Dermis blood vessel endothelial cell (primary cell): ENCODE measurements at places on chromosomes 1 and 21. TPM values are rescaled to one million over a fixed set of nuclear protein-coding genes. Genes with fewer than 3 reads are reported as not detected.
A peak's percentile ranks its signal among the peaks of the same experiment; 100 is the strongest.

The KIRREL1 gene
- total RNA-seq: 28.2 and 35.4 TPM in 2 replicates

The CPLANE2 gene
- 9.5 and 10.3 TPM in 2 replicates for total RNA-seq

The KCNA2 gene
- total RNA-seq: not detected in 2 replicates

The LAPTM5 gene
- 23.1 and 39.9 TPM in 2 replicates for total RNA-seq

The HPCA gene
- 0.05 TPM in 1 of 2 replicates, not detected in the other for total RNA-seq

The ELF3 gene
- 0.14 and 0.68 TPM in 2 replicates for total RNA-seq

GRCh38 chr1:221794079-221794670, 52.3 kb upstream of the DUSP10 start:
- DNase-seq: no peak

GRCh38 chr1:112165375-112165774, 175.9 kb upstream of the KCND3 start:
- no peak for DNase-seq

- no peak for DNase-seq
Measured at GRCh38 chr1:48561444-48561843, 89.4 kb upstream of the SPATA6 start.

GRCh38 chr1:153848805-153849204, 73.6 kb downstream of the SLC27A3 start:
- DNase-seq: no peak

DNA sequence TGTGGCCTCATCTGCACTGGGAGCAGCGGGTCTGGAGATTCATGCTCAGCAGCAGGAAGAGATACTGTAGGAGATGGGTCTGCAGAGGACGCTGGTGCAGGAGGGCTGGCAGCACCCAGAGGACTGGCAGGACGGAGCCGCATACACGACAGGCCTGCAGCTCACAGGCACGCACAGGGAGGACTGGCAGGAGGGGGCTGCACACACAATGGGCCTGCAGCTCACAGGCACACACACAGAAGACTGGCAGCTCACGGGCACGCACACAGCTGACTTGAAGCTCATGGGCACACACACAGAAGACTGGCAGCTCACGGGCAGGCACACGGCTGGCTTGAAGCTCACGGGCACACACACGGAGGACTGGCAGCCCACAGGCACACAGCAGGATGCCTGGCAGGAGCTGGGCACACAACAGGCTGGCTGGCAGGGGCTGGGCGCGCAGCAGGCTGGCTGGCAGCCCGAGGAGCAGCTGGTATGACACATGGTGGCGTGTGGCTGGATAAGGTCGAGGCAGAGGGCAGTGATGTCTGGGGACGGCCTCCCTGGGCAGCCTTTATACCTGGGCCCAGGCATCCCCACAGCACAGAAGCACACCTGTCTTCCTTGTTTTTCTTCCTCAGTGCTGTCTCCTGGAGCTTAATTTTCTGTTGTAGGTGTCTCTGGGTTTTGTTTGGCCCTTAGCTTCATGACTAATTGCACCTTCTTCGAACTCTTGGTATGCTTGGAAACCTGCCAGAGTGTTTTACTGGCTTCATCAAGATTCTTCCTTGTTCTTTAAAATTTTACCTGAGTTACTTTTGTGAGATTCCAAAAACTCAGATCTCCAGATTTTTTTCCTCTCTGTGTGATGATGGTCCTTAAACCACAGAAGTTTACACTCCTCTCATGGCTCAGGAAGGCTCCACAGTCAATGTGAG, at the start of gene KRTAP12-2:
KRTAP12-2 (minus strand) TSS at position 527 of the 920 bp plus-strand sequence; CDS start at position 486, 41 bp downstream.
- no peak for DNase-seq

DNA sequence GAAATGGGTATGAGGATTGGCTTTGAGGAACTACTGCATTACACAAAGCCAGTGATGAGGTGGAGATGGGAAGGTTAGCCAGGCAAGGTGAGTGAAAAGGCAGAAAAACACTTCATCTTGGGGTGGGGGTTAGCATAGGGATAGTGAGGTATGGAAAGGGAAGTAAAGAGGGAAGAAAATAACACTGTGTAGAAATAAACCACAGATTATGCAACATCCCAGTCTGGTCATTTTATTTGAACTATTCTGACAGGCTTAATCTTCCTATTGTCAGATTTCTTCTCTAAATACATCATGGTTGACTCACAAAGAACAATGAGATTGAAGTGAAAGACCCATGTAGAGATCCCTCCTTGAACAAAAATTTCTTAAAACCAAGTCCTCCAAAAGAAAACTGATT, 640.2 kb downstream of the PTPRC start:
- DNase-seq: no peak

- DNase-seq: no peak
Measured at GRCh38 chr1:48678710-48679505, 97.8 kb downstream of the BEND5 start.

GRCh38 chr1:44663417-44663816, 10.9 kb downstream of the TMEM53 start:
- DNase-seq: no peak

DNA sequence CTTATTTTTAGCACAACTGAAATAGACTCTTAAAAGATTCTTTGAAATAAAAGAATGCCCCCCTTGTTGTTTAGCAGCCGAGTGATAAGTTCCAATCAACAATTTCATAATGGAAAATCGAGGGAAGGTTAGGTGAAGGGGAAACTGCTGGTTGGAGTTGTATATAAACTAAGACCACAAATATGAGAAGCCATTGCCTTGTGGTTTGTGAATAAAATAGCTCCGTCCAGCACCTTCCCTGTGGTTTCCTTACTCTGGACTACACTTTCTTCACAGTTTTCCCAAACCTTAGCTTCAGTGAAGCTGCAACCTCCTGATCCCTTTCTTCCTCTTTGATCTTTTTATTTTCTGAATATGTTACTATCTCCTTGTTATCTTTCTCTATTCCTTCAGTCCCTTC, 6.7 kb upstream of the RAB3GAP2 start:
- no peak for DNase-seq

GRCh38 chr1:119312500-119312899, 56.1 kb upstream of the HAO2 start:
- DNase-seq: no peak

DNA sequence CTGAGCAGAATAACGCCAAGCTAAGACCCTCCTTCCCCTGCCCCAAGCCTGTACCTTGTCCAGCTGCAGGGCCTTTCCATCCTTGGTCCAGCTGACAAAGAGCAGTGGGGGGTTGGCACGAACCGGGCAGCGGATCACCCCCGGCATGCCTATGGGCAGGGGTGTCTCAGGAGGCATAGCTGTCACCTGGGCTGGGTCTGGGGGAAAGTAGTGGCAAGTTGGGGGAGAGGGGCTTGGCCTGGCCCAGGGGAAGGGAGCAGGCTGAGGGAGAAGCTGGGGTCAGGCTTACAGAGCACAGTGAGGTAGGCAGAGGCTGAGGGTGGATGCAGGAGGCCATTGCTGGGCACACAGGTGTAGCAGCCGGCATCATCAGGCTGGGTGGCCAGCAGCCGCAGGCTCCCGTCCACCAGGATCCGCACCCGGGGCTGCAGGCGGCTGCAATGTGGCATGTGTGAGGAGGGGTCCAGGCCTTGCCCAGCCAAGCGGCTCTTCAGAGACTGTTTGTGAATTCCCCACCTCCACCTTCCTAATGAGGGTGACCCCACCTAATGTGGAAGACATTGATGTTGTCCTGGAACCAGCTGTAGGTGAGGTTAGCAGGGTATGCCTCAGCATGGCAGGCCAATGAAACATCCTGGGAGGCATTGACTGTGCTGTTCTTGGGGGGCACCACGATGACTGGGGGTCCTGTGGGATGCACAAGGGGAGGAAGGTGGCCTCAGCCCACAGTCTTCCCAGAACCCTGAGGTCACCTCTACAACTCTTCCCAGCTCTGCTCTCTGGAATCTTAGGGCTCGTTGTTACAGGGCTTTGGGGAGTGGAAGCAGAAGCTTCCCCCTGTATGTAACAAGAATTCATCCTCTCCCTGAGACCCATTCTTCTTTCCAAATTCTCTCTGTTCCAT, 9.1 kb upstream of the TAGLN2 start:
- no peak for DNase-seq

- DNase-seq: peak; percentile 50
Measured at GRCh38 chr1:181676269-181676668, 193.0 kb downstream of the CACNA1E start.

DNA sequence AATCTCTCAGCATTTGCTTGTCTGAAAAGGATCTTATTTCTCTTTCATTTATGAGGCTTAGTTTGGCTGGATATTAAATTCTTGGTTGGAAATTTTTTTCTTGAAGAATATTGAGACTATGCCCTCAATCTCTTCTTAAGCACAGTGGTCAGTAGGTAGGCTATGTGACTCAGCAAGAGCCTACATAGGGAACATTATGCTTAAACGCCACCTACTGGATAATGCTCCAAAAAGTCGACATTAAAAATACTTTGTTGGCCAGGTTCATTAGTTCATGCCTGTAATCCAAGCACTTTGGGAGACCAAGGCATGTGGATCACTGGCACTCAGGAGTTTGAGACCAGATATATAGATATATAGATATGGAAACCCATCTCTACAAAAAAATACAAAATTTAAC, 678.0 kb upstream of the USP24 start:
- DNase-seq: peak; percentile 65

DNA sequence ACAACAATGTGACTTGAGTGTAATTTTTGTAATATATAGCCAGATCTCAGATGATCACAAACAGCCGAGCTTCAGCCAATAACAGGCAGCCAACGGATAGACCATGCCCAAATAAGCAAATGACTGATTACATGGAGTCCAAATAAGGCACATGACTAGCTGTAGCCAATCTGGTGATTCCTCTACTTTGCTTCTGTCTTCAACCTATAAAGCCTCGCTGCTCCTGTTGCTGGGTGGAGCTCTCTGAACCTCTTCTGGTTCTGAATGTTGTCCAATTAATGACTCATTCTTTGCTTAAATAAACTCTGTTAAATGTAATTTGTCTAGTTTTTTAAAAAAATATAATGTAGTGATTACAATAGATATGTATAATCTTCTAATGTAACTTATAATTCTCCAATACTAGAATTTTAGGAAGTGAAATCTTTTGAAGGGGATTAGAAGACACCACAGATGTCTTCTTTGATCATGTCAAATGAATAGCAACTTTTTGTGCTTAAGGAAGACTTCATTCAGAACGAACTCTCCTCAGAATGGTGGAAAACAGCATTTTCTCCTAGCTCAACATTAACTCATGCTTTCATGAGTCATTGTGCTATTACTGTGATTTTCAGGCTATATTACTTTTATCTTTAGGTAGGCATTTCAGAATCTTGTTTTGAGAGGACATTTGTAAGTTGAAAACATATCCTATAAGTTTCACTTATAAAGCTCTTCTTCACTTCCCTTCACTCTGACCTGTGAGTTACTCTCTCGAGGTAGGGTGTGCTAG, 857.8 kb upstream of the B3GALT2 start:
- DNase-seq: no peak

GRCh38 chr21:25254491-25255174, 352.6 kb downstream of the MRPL39 start:
- no peak for DNase-seq

DNA sequence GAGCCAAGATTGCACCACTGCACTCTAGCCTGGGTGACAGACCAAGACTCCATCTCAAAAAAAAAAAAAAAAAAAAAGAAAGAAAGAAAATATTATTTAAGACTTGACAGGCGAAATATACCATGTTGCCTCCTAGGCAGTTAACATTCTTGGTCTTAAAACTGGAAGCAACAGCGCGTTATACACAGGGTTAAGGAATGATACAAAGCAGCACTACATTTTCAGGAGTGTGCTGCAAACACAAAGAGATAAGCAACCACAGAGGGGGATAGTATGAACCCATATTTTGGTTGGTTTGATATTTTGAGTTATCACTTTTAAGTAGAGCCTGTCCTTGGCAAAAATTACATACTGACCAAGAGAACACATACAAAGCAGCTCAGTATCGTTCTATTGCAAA, 25.1 kb downstream of the USP24 start:
- DNase-seq: no peak

DNA sequence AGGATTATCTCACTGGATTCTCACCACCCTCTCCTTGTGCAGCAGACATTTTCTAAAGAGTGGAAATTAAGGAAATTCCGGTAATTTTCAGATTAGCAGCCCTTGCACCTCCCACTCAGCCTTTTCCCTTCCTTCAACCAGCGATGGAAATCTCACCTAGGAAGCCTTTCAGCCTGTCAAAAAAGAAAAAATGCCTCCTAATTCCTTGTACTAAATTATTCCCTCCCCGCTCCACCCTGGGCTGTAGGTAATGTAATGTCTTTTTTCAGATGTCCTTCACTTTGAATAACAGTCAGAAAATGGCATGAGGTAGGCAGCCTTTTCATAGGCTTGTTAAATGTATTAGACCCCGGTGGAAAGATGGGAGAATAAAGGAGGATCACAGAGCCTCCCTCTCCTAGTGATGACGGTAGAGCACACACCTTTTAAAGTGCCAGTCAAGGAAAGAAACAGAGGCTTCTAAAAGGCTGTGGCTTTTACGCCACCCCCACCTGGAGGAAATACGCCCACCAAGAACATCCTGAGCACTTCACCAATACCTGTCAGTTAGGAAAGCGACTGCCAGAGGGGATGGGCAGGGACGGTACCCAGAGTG, 62.8 kb upstream of the NEK2 start:
- no peak for DNase-seq

DNA sequence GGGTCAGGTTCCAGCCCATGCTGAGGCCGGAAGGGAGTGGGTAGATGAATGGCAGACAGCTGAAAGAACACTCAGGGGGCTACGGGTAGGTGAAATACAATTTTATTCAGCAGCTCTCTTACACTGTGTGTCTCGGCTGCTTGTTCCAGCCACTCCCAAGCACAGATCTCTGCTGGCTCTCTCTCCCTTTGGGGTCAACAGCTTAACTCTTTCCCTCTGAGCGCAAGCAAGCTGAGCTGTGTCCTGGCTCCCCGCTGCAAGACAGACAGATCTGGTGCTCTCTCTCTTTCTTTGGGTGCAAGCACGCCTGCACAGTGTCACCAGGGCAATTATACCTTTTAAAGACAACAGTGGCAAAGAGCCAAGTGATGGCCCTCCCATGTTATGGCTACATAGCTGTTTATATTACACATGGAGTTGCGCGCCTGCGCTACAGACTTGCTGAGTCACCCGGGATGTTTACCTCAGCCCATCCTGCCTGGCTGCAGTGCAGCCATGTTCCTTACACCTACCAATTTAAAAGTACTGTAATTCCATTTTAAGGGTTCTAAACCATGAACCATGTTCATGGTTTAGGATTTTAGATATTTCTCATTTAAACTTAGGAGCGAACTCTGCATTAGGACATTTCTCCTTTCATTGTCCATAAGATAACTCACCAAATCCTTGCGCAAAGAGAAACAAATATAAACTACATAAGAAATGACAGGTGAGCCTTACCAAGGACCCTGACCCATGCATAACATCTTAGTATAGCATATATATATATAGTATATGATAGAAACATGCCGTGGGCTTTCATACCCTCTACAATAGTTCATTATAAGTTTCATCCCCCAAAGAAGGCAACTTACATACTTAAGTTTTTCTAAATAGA, 396.5 kb downstream of the SMYD3 start:
- DNase-seq: peak; percentile 64

GRCh38 chr1:182786223-182786994, 3.2 kb upstream of the NPL start:
- peak; percentile 80 for DNase-seq

DNA sequence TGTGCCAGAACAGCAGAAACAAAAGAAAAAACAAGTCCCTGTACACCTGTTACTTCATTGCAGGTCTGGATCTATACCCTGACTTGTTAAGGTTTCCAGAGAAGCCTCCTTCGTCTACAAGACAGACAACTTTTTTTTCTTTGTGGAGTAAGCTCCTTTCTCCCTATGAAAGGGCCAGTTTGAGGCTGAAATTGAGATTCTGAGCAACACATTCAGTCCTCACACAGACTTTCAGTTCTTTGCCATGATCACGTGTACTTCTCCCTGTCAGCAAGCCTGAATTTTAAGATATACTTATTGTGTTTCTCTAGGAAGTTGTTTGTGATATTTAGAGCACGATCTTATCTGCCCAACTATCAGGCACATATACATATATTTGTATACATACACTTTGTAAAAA, 374.0 kb downstream of the NTNG1 start:
- no peak for DNase-seq
